ENCODE measurements at places on chromosomes 6 and 20.

- DNase-seq = no peak
Measured at GRCh38 chr6:55023230-55023629, 151.1 kb upstream of the HCRTR2 start.

DNA sequence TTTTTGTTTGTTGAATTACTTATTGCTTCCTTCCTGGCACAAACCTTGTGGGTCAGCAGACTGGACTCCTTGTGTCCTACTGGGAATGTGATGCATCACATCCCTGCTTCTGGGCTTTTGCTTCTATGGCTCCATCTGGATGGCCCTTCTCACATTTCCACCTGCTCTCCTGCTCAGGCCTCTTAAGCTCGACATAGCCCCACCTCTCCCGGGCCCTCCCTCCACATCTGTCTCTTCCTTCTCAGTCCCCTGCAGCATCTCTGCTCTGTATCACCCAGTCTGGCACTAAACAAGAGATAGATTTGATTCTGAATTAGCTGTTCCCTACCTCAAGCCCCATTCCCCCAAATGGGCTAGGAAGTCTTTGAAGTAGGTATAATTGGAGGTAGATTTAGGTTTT lies 356.8 kb downstream of the DHX35 start:
- no peak for DNase-seq

DNA sequence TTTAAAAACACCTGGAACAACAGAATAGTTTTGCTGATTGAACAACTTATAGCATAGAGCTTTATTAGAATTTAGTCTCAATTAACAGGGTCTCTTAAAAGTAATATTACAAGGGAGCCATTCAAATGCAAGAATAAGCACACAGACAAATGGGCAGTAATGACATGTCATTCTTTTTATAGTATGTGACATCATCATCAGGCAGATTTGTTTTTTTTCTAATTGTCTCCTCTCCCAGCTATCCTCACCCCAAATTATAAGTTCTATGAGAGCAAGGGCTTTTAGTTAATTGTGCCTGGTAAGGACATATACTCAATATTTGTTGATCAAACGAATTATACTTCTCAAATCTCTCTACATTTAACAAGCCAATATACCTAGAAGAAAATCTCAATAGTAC lies 11.0 kb downstream of the PGM3 start:
- no peak for DNase-seq

GRCh38 chr6:42572523-42572922 lies 8.7 kb downstream of the UBR2 start:
- no peak for DNase-seq

GRCh38 chr20:623704-624103 lies 13.6 kb upstream of the TCF15 start:
- no peak for DNase-seq

DNA sequence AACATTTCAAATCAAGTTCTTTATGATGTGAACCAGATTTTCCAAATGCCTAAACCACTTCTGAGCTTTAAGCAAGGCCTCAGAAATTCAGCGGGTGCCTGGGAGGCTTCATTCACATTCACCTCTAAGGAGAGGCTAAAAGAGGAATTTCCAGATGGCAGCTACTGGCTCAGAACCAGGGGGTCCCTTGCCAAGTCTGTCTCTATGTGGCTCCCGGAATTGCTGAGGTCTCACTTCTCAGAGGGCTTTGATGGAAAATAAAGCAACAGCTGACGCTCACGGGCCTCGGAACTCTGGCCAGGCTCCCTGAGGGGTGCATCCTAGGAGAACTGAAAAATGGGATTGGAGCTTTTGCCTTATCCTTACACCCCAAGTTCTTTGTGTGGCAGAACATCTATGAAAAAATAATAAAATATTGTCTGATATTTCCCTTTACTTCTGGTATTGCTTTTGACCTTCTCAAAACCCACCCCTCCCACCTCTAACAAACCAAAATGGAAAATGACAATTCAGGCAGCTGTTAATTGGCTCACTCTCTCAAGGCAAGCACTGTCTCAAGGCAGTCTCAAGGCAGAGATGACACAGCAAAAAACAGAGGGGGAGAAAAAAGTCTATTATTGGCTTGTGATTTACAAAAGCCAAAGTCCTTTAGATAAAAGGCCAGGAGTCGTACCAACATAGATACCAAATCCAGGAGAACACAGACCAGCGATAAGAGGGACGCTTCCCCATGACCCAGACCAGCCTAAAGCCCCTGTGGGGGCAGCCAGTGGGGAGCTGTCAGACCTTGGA lies 21.8 kb upstream of the LRRN4 start:
- no peak for DNase-seq

DNA sequence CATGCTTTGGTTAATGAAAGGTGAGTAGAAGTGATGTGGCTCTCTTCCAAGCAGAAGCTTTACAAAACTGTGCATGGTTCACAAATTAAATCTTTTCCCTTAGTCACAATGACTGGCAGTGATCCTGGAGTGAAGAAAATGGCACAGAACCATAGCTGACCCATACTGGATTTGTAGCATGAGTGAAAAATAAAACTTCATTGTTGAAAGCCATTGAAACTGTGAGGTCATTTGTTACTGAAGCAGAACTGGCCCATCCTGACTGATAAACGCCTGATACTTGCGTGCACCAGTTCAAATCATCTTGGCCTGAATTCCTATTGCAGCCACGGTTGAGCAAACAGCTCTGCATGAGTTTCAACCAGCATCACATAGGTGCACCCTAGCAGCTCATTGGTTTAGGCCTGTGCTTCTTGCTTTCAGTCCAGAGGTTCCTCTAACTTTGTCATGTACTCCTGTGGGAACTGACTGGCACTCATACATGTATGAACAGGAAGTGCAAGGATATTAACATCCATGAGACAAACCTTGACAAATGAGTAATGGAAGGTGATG lies 40.5 kb downstream of the SAMD5 start:
- no peak for DNase-seq

DNA sequence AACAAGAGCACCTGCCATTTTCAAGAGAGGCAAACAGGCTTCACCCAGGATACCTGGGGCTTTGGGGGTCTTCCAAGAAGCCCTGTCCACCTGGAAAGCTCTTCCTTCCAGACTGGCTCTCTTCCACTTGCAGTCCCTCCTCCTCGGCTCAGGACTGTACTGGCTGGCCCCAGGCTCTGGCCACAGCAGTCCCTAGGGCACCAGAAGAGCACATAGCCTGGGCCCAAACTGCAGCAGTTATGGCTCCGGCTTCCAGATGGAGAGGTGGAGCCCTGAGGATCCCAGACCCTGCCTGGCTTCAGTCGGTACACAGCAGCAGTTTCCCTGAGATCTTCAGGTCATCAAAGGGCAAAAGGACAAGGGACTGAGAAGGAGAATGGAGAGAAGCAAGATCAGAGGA lies 1.6 kb upstream of the SLC35B2 start:
- no peak for DNase-seq

GRCh38 chr20:49868538-49868937 lies 46.8 kb downstream of the SPATA2 start:
- DNase-seq = no peak

DNA sequence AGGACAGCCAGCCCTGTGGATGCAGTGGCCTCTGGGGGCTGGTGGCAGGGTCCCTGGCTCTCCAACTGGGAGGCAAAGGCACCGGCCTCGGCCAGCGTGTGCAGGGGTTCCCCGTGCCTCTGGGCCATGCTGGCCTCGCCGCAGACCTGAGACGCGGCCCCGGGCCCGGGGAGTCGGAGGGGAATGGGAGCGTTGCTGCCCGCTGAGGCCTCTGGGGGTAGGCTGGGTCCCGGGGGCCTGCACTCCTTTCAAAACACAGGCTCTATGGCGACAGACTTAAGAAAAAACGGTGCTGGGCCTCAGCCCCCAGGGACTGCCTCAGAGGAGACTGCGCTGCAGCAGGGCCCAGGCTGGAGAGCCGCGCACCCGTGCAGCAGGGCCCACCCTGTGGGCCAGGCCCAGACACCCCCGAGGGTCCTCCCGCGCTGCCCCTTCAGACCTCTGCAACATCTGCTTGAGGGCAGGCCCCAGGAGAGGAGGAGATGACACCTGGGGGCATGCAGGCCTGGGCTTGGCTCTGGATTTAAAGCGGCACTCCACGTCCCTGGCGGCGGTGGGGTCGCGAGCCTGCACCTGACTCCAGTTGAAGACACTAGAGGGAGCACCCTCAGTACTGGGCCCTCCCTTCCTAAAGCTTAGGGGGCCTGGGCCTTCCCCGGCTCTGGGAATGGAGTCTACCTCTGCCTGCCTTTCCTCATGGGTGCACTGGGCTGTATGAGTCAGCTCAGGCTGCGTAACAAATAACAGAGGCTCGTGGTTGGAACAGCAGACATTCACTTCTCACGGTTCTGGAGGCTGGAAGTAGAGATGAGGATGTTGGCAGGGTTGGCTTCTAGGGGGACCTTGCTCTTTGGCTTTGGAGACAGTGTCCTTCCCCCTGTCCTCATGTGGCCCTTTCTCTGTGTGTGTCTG lies 117.4 kb upstream of the RPS6KA2 start:
- DNase-seq = no peak

DNA sequence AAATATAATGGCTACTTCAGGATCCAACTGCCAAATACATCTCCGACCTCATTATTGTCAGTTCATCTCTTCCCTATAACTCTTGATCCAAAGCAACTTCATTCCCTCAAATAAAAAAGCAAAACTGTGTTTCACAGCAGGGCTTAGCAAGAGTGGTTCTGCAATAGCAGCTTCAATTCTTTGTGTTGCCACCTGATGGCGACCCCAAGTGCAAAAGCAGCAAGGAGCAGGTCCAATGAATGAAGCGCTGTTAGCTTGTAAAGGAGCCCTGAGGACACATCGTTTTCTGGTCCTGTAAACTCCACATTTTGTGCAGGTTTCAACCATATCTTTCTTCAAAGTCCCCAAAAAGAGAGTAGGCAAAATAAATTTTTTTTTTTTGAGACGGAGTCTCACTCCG lies 19.6 kb downstream of the RTN4IP1 start:
- DNase-seq = no peak

DNA sequence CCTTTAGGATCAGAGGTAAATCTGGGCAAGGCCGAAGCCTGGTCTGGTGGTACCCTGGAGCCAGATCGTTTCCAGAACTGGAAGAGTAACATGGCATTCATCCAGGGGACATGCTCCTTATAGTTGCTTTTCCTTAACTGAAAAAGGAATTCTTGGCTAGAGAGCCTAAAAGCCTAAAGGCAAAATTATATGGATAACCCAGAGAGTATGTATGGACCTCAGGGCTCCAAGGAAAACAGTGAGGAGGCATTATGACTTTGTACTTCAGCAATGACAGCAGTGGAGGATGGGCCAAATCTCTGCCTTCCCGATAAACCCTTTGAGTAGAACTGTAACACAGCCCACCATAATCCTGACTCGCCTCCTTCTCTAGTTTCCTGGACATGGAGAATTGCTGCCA lies 29.3 kb downstream of the ARHGAP18 start:
- no peak for DNase-seq

GRCh38 chr6:54267798-54268197 lies 40.4 kb upstream of the TINAG start:
- DNase-seq = peak; percentile 17

DNA sequence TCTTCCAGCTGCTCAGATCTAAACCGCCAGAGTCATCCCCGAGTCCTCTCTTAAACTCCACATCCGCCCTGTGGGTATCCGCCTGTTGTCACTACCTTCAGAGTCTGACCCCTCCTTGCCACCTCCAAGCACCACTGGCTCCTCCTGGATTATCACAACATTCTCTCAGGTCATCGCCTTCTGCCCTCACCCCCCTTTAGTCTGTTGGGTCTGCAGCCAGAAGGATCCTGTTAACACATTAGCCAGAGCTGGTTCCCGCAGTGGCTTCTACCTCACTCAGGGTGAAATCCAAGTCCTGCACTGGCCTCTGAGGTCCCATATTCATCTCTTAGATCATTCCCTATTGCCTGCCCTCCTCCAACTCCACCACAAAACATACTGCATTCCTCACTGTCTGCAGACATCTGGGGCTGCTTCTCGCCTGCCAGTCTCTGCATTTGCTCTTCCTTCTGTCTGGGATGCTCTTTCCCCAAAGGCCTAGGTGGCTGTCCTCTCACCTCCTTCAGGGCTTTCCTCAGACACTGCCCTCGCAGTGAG lies 34.1 kb downstream of the TNXB start:
- no peak for DNase-seq

- no peak for DNase-seq
Measured at GRCh38 chr6:132525866-132526265, 12.2 kb upstream of the TAAR9 start.

DNA sequence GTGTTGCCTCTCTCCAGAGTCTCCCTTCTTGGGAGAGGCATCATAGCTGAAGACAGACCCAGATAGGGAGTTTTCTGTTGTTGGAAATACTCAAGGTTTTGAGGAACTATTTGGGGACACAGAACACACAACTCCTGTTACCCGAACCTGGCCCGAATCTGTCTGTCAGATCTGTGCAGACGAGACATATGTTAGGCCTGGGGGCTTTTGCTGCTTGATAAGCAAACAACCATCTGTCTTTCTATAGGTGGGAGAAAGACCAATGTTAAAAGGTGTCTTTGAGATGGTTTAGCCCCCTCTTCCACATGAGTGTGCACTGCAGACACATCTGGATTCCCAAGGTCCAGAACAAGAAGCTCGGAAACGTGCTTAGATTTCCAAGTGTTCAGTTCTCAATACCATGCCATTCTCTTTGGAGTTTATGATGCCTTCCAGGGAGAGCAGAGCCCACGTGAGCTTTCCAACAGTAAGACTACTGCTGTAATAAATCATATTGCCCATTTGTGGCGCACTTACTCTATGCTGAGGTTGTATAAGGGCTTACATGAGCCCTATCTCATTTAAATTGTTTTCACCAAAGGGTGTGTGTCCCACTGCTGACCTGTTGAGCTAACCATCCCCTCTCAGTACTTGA lies 3.8 kb upstream of the STX16 start:
- no peak for DNase-seq

DNA sequence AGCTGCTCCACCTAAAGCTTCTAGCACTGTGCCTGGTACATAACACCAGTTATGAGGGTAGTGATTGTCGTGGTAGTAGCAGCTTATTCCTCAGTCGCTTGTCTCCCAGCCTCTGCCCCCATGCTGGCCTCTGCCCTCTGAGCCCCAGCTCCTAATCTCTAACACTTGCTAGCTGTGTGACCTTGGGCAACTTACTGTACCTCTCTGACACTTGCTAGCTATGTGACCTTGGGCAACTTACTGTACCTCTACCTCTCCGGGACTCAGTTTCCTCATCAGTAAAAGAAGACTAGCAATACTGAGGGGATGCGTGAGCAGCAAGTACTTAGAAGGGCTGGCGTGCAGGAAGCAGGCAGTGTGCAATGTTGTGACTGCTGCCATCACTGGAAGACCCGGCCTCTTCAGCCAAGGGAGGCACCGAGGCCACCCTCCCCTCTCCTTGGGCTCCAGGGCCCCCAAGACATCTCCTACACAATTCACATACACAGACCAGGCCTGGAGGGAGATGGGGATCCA lies 9.9 kb downstream of the MDFI start:
- DNase-seq = no peak

GRCh38 chr20:63102721-63103375 lies 96.1 kb upstream of the BHLHE23 start:
- no peak for DNase-seq

GRCh38 chr6:6748001-6748400 lies 159.5 kb downstream of the LY86 start:
- DNase-seq = no peak

- no peak for DNase-seq
Measured at GRCh38 chr6:135351635-135352034, 145.9 kb downstream of the AHI1 start.

All from right lung (tissue), 10 donors.